ENCODE measurements at places on chromosomes 2 and 18. TPM values are rescaled to one million over a fixed set of nuclear protein-coding genes. Genes with fewer than 3 reads are reported as not detected.

HRH4 gene
- total RNA-seq = 0.17 TPM

GALNT14 gene
- 2.1 TPM for total RNA-seq

COX5B gene
- total RNA-seq = 213 TPM

GLI2 gene
- 42.9 TPM for total RNA-seq

SLC16A14 gene
- total RNA-seq = 4.2 TPM

PER2 gene
- total RNA-seq = 2.0 TPM

SLC5A7 gene
- total RNA-seq = 0.05 TPM

FAM136A gene
- 32.8 TPM for total RNA-seq

CLEC4F gene
- not detected for total RNA-seq

SPATA3 gene
- total RNA-seq = not detected

CHAC2 gene
- total RNA-seq = 3.6 TPM

EMILIN1 gene
- 0.95 TPM for total RNA-seq

CYP27C1 gene
- total RNA-seq = 5.7 TPM

FOSL2 gene
- 156 TPM for total RNA-seq

DRC1 gene
- total RNA-seq = 0.41 TPM

PMAIP1 gene
- 98.1 TPM for total RNA-seq

TRIM43 gene
- total RNA-seq = not detected

UGT1A3 gene
- total RNA-seq = not detected

TNFAIP6 gene
- 0.75 TPM for total RNA-seq

VWA3B gene
- total RNA-seq = not detected

SGPP2 gene
- total RNA-seq = 0.20 TPM

INHBB gene
- 7.1 TPM for total RNA-seq

UGT1A4 gene
- total RNA-seq = not detected

ALPP gene
- total RNA-seq = 0.32 TPM

MTCL1 gene
- 48.6 TPM for total RNA-seq

CDK5R2 gene
- 1.1 TPM for total RNA-seq

ZNF892 gene
- total RNA-seq = 5.9 TPM

DES gene
- 5.2 TPM for total RNA-seq

Measured in astrocyte (in vitro differentiated cells and primary cell).